Stimulated activated naive B cell treated with anti-CD40 and anti-IgM and Interleukin-4, amounts not matched to agents 10 μg/mL and 1 μg/mL and 100 μg/mL, for 72 hours (primary cell): ENCODE measurements at places on chromosomes 5 and 9.

DNA sequence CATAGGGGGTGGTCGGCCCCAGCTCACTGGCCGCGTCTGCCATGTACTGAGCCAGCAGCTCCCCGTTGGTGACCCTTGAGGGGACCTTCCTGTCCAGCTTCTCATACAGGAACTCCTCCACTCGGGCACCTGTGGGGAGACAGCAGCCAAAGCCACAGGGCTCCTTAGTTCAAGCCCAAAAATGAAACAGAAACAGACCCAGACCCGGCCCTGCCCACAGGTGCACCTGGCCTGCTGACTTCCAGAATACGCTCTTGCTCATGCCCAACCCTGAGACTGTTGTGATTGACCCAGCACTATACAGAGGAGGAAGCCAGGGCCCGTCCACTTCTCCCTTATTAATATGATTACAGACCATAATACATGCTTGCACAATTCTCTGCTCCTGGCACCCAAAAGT is 7.0 kb downstream of the SH3GLB2 start:
- no peak for DNase-seq

- no peak for DNase-seq
Observed at GRCh38 chr9:107540164-107540561, 50.6 kb upstream of the KLF4 start.

GRCh38 chr5:55601628-55602027 is 66.9 kb upstream of the PLPP1 start:
- no peak for DNase-seq

GRCh38 chr5:53240661-53241060 is 131.1 kb upstream of the MOCS2 start:
- no peak for DNase-seq

- no peak for DNase-seq
Observed at GRCh38 chr9:16417749-16418148, 452.7 kb downstream of the BNC2 start.

DNA sequence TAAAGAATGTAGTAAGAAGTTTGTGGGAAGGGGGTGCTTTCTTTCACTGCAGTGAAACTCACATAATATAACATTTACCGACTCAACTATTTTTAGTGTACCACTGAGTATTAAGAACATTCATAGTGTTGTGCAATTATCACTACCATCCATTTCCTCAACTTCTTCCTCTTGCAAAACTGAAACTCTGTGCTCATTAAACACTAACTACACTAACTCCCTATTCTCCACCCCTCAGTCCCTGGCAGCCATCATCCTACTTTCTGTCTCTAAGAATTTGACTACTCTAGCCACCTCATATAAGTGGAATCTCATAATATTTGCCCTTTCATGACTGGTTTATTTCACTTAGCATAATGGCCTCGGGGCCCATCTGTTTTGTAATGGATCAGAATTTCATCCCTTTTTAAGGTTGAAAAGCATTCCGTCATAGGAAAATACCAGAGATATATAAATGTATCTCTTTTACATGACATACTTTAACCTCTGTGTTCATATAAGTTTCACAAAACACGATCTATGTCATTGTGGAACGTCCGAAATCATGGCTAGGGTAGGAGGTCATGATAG is 56.3 kb upstream of the DIRAS2 start:
- DNase-seq: no peak

GRCh38 chr9:12722131-12722530 is 28.9 kb downstream of the TYRP1 start:
- no peak for DNase-seq
